Renal cortical epithelial cell (primary cell): ENCODE measurements at places on chromosomes 11 and 22. TPM values are rescaled to one million over a fixed set of nuclear protein-coding genes. Genes with fewer than 3 reads are reported as not detected.

Gene SGSM1
- not detected in 2 replicates for total RNA-seq

Gene KCNJ1
- total RNA-seq, result 33.8 TPM in 1 of 2 replicates, not detected in the other

Gene OR52H1
- total RNA-seq, result 0.10 TPM in 1 of 2 replicates, not detected in the other

Gene CRYBB2
- total RNA-seq, result 1.2 TPM in 1 of 2 replicates, not detected in the other

Gene ZP1
- not detected in 2 replicates for total RNA-seq

Gene POU2AF2
- total RNA-seq, result not detected in 2 replicates

Gene IFITM10
- 0.80 TPM in 1 of 2 replicates, not detected in the other for total RNA-seq

Gene CRYBA4
- not detected in 2 replicates for total RNA-seq

Gene OR51E2
- total RNA-seq, result not detected in 2 replicates

Gene GLYAT
- total RNA-seq, result 3.6 TPM in 1 of 2 replicates, not detected in the other

Gene SHANK2
- total RNA-seq, result 13.7 and 65.9 TPM in 2 replicates

Gene TCN1
- 1.9 TPM in 1 of 2 replicates, not detected in the other for total RNA-seq

Gene GAS2
- total RNA-seq, result 1.0 and 4.4 TPM in 2 replicates

Gene KCNJ11
- total RNA-seq, result 0.25 and 0.35 TPM in 2 replicates

Gene FAM180B
- not detected in 2 replicates for total RNA-seq

Gene INPP5J
- total RNA-seq, result 0.87 and 4.0 TPM in 2 replicates
